Transverse colon (tissue), 4 donors: ENCODE measurements at places on chromosomes 2 and 18. TPM values are rescaled to one million over a fixed set of nuclear protein-coding genes. Genes with fewer than 3 reads are reported as not detected.

DNA sequence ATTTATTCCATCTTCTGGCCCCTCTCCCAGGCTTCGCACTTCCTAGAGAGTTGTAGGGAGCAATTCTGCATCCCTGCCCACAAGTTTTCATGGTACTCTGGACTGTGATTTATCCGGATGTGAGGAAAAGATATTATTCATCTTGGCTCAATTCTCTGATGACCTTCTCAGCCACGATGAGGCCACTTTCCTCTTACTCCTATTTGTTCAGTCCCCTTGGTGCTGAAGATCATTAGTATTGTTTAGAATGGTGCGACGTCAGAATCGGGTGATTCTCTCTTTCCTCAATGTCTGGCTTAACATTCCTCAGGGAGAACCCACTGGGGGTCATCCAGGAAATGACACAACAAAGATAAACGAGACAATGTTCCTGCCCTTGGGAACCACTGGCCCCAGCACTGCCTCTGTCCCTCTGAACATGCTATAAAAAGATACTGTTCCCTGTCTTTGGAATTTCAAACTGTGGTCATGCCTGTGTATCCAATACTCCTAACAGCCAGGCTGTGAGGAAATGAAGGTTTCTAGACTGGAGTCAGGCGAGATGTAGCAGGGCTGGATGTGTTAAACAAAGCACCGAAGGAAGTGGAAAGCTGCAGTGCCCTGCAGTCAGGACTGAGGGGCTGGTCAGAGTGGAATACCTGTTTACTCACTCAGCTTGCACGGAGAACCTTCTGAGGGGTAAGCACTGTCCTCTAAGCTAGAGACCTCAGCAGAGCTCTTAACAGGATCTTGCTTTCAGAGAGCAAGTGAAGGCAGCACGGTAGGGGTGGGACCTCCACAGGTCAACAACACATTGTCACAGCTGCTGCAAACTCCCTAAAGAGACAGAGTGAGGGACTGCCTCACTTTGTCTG is 12.9 kb upstream of the GLI2 start:
- H3K36me3 ChIP-seq: no peaks in the 10 kb centered on the region
- H3K4me1 ChIP-seq: no peaks in the 10 kb centered on the region
- H3K27me3 ChIP-seq: no peaks in the 10 kb centered on the region
- no peak overlapping the region for H3K27ac ChIP-seq
- no peak overlapping the region for H3K4me3 ChIP-seq

DNA sequence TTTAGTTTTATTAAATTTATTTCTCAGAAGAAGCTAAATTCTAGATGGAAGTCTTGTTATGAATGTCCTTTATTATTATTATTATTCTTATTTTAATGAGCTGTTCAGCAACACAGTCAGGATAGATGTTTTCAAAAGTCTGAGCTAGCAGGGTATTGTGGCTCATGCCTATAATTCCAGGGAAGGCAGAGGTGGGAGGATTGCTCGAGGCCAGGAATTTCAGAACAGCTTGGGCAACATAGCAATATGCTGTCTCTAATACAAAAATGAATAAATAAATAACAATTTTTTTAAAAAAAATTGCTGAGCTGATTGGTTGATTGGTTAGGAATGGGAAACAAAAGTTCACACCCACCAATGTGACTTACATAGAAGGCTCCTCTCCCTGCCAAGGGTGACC is 274.1 kb upstream of the CYRIA start:
- DNase-seq: no peak
- no peak overlapping the region for H3K4me3 ChIP-seq
- H3K27ac ChIP-seq: no peak overlapping the region
- H3K4me1 ChIP-seq: no peaks in the 10 kb centered on the region
- no peaks in the 10 kb centered on the region for H3K27me3 ChIP-seq

GRCh38 chr2:160324161-160324800 is 124.2 kb upstream of the ITGB6 start:
- peak; percentile 55 for DNase-seq
- peak overlapping the region; percentile 5 for H3K27ac ChIP-seq
- no peaks in the 10 kb centered on the region for H3K27me3 ChIP-seq

DNA sequence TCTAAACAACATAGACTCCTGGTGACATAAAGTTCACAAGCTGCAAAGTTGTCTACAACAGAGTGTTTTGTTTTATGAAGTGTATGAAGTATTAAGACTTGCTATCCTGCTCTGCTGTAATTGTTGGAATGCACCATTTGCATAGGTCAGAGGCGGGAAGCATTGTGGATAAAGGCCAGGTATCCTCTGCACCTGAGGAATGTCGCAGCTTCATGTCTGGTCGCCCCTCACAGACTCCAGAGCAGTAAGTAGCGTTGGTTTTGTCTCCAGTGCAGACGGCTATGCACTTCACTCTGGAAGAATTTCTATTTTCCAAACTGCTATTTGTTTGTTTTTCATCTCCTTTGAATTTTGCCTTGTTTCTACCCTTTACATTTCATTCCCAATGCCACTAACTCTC is 63.1 kb downstream of the UNC80 start:
- no peaks in the 10 kb centered on the region for H3K4me1 ChIP-seq
- H3K27me3 ChIP-seq: no peaks in the 10 kb centered on the region
- H3K4me3 ChIP-seq: no peak overlapping the region
- no peak overlapping the region for H3K27ac ChIP-seq
- no peaks in the 10 kb centered on the region for H3K36me3 ChIP-seq

- DNase-seq: no peak
- no peaks in the 10 kb centered on the region for H3K27me3 ChIP-seq
- no peak overlapping the region for H3K27ac ChIP-seq
- H3K36me3 ChIP-seq: no peaks in the 10 kb centered on the region
- no peak overlapping the region for H3K4me3 ChIP-seq
- H3K4me1 ChIP-seq: no peaks in the 10 kb centered on the region
Measured at GRCh38 chr2:127122361-127123027, 15.5 kb upstream of the BIN1 start.

GRCh38 chr18:31426871-31427406 is 20.6 kb upstream of the DSG3 start:
- H3K4me1 ChIP-seq: peaks cover 5% of the 10 kb centered on the region
- no peak overlapping the region for H3K27ac ChIP-seq
- DNase-seq: no peak
- H3K36me3 ChIP-seq: no peaks in the 10 kb centered on the region

GRCh38 chr2:133296401-133296800 is 271.9 kb downstream of the NCKAP5 start:
- no peaks in the 10 kb centered on the region for H3K36me3 ChIP-seq
- no peaks in the 10 kb centered on the region for H3K4me1 ChIP-seq
- H3K27me3 ChIP-seq: no peaks in the 10 kb centered on the region
- no peak for DNase-seq
- no peak overlapping the region for H3K4me3 ChIP-seq

DNA sequence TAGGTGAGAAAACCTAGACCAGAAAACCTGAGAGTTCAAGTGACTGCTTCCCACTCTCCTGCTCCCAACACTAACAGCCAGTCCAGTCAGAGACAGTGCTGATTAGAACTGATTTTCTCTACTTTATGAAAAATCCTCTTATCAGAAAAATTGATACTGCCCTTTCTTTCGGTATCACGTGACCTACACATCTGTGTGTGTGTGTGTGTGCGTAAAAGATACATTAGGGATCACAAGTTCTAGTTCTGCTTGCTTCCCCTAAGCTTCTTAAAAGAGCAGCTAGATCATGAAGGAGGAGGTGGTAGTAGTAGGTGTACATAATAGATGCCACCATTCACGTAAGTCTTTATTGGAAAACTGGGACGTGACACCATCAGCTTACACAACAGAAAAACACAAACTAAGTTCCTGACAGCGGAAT is 1.5 kb downstream of the ARL5A start:
- H3K27ac ChIP-seq: no peak overlapping the region
- H3K4me3 ChIP-seq: no peak overlapping the region
- no peak for DNase-seq
- H3K27me3 ChIP-seq: no peaks in the 10 kb centered on the region
- peaks cover 14% of the 10 kb centered on the region for H3K4me1 ChIP-seq
- no peaks in the 10 kb centered on the region for H3K36me3 ChIP-seq

- H3K4me3 ChIP-seq: no peak overlapping the region
- H3K27ac ChIP-seq: no peak overlapping the region
- DNase-seq: no peak
- H3K27me3 ChIP-seq: no peaks in the 10 kb centered on the region
- H3K36me3 ChIP-seq: no peaks in the 10 kb centered on the region
Measured at GRCh38 chr18:47799376-47799775, 131.1 kb downstream of the SMAD2 start.

DNA sequence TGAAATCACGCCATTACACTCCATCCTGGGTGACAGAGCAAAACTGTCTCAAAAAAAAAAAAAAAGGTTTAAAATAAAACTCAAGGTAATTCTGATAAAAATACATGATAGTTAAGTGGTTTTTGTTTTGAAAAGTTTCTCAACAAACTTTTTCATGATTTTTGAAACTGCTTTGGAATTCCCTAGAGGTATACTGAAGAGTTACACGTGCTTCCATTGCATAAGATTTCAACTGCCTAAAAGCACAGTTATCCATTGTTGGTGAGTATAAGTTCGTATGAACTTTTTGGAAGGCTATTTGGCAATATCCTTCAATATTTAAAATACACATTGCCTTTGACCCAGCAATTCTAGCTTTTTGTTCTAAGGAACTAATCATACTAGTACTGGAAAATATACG is 74.9 kb downstream of the USP34 start:
- no peak for DNase-seq
- H3K27me3 ChIP-seq: no peaks in the 10 kb centered on the region
- no peaks in the 10 kb centered on the region for H3K4me1 ChIP-seq
- H3K36me3 ChIP-seq: no peaks in the 10 kb centered on the region
- no peak overlapping the region for H3K4me3 ChIP-seq

- H3K27ac ChIP-seq: no peak overlapping the region
- no peaks in the 10 kb centered on the region for H3K27me3 ChIP-seq
- no peak for DNase-seq
- H3K36me3 ChIP-seq: no peaks in the 10 kb centered on the region
- no peaks in the 10 kb centered on the region for H3K4me1 ChIP-seq
- H3K4me3 ChIP-seq: no peak overlapping the region
Measured at GRCh38 chr2:84539729-84540128, 23.4 kb downstream of the DNAH6 start.

GRCh38 chr2:47076586-47077441 is 78.3 kb downstream of the STPG4 start:
- peaks cover 63% of the 10 kb centered on the region for H3K4me1 ChIP-seq
- DNase-seq: peak; percentile 39
- no peaks in the 10 kb centered on the region for H3K36me3 ChIP-seq
- H3K27ac ChIP-seq: peak overlapping the region; percentile 92
- H3K4me3 ChIP-seq: no peak overlapping the region
- no peaks in the 10 kb centered on the region for H3K27me3 ChIP-seq

DNA sequence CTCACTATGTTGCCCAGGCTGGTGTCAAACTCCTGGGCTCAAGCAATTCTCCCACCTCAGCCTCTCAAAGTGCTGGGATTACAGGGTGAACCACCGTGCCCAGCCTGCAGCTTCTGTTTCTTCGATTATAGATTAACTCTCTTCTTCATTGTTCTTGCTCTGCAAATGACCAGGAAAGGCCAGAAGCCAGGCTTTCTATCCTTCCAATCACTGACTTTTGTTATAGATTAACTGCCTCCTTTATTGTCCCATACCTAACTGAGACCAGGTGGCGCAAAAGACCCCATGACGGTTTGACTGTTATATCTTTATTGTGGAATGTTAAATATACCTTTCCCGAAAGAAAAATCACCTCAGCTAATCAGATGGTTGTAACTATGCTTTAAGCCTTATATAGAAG is 196.9 kb downstream of the MREG start:
- no peaks in the 10 kb centered on the region for H3K36me3 ChIP-seq
- peak overlapping the region; percentile 28 for H3K27ac ChIP-seq
- DNase-seq: peak; percentile 17
- H3K4me3 ChIP-seq: no peak overlapping the region
- H3K27me3 ChIP-seq: no peaks in the 10 kb centered on the region

- H3K27ac ChIP-seq: no peak overlapping the region
- H3K4me1 ChIP-seq: no peaks in the 10 kb centered on the region
- peaks cover 52% of the 10 kb centered on the region for H3K36me3 ChIP-seq
Measured at GRCh38 chr18:79732721-79733025, 53.1 kb downstream of the CTDP1 start.

DNA sequence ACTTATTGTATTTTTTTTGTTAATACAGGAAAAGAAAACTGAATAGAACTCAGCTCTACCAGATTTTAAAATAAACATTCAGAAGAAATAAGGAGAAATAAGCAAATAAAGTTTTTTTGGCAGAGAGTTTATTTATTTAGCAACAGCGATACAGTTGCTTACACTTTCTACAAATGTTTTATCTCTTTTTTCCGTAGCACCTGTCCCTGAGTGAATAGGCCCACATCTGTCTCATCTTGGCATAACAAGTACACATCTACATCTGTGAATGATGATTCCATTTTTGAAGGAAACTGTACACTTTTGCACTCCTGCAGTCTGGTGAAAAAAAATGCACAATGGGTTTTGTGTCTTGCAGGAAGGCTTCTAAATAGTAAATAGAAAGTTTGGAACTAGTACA is 783.6 kb upstream of the ZEB2 start:
- H3K4me1 ChIP-seq: no peaks in the 10 kb centered on the region
- no peak for DNase-seq
- no peak overlapping the region for H3K4me3 ChIP-seq
- H3K27ac ChIP-seq: no peak overlapping the region
- no peaks in the 10 kb centered on the region for H3K27me3 ChIP-seq
- no peaks in the 10 kb centered on the region for H3K36me3 ChIP-seq

- DNase-seq: no peak
- no peak overlapping the region for H3K27ac ChIP-seq
- H3K4me1 ChIP-seq: no peaks in the 10 kb centered on the region
- H3K27me3 ChIP-seq: no peaks in the 10 kb centered on the region
- no peaks in the 10 kb centered on the region for H3K36me3 ChIP-seq
Measured at GRCh38 chr2:75547345-75548035, 13.2 kb downstream of the EVA1A start.

- H3K4me1 ChIP-seq: no peaks in the 10 kb centered on the region
- no peak for DNase-seq
- H3K27ac ChIP-seq: no peak overlapping the region
- H3K36me3 ChIP-seq: no peaks in the 10 kb centered on the region
Measured at GRCh38 chr18:48203288-48203945, 205.8 kb downstream of the ZBTB7C start.

DNA sequence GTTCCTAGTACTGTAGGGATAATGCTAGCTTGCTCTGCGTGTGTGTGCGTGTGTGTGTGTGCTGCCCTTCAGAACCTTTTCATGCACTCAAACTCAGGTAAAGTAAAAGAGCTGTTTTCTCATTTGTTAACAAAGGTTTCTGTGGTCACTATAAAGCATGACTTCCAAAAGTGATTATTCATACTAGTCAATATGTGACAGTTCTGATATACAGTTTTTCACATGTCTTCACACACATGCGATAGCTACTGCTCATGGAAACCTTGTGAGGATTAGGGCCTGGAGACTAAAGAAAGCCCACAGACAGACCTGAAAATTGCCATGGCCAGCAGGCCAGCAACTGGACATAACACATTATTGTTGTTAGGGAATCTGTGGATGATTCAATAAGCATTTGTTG is 56.9 kb upstream of the NEMP2 start:
- H3K27ac ChIP-seq: no peak overlapping the region
- no peak for DNase-seq
- no peak overlapping the region for H3K4me3 ChIP-seq
- H3K36me3 ChIP-seq: no peaks in the 10 kb centered on the region
- no peaks in the 10 kb centered on the region for H3K27me3 ChIP-seq

- H3K36me3 ChIP-seq: no peaks in the 10 kb centered on the region
- peaks cover 27% of the 10 kb centered on the region for H3K4me1 ChIP-seq
- H3K27ac ChIP-seq: peak overlapping the region; percentile 87
- H3K27me3 ChIP-seq: peaks cover 2% of the 10 kb centered on the region
- no peak overlapping the region for H3K4me3 ChIP-seq
- DNase-seq: no peak
Measured at GRCh38 chr2:60544062-60544461, 9.4 kb downstream of the BCL11A start.

The SLC30A3 gene
- total RNA-seq: not detected

The COL4A4 gene
- total RNA-seq: 1.5 TPM

The MYO3B gene
- not detected for total RNA-seq

The SCN3A gene
- total RNA-seq: 1.9 TPM

The FAP gene
- 2.0 TPM for total RNA-seq

The OR6B2 gene
- not detected for total RNA-seq

The IL1RN gene
- total RNA-seq: 10.0 TPM

The TLX2 gene
- not detected for total RNA-seq

The HADHB gene
- total RNA-seq: 86.0 TPM
